ENCODE measurements at places on chromosomes 4 and X.

GRCh38 chrX:54045563-54046228 is 1.4 kb upstream of the PHF8 start:
- DNase-seq: no peak

DNA sequence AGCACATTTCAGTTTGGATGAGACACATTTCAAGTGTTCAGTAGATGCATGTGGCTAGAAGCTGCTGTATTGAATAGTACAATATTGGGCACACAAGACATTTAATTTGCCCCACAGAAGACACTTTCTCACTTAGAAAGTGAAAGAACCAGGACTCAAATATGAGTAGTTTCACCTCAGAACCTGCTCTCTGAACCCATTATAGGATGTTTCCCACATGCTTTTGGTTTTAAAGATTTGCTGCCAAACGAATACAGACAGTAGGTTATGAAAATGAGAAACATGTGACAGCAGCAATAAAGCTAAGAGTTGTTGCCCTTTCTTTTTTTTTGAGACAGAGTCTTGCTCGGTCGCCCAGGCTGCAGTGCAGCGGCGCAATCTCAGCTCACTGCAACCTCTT is 32.3 kb downstream of the C4orf54 start:
- DNase-seq: no peak

- no peak for DNase-seq
Measured at GRCh38 chr4:654871-655463, 19.1 kb downstream of the ATP5ME start.

DNA sequence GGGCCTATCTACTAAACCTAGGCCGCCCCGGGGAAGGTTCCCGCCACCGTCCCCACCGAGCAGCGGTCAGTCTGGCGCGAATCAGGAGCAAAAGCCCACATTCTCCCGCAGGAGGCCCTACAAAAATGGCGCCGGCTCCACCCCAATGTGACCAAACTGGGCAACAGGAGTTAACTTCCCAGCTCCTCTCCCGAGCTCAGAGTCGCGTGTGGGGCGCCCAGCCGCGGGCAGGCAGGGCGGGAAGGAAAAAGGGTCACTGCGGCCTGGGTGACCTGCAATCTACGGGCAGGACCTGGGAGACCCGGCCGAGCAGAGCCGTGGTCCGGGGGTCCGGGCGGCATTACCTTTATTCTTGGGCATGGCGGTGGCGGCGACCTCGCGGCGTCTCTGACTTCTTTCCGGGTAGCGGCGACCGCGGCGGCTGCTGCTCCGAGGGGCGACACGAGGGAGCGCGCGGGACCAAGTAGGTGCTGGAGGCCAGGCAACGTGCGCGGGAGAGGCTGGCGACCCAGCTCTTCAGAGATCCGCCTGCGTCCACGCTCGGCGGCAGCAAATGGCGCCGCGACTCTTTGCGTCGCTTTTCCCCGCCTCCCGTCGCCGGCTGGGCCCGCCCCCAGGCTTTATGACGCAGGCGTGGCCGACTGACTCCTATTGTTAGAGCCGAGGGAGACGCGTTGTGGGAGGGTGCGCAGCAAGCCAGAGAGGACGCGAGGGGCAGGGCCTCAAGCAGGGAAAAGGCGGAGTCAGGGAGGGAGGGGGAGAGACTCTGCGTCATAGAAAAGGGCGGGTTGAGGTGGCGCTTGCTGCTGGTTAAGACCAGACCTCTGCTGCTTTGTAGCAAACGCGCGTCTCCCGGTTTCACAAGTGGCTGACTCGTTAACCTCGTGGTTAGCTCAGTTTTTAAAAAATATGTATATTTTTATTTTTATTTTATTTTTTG is at the start of gene EIF1AX:
EIF1AX (minus strand) TSS at position 558 of the 940 bp plus-strand sequence; CDS start at position 360, 198 bp downstream.
- DNase-seq: peak; percentile 97

- DNase-seq: no peak
Measured at GRCh38 chr4:74674750-74675149, 119.6 kb downstream of the BTC start.

- no peak for DNase-seq
Measured at GRCh38 chr4:184715526-184715925, 18.4 kb downstream of the CENPU start.

DNA sequence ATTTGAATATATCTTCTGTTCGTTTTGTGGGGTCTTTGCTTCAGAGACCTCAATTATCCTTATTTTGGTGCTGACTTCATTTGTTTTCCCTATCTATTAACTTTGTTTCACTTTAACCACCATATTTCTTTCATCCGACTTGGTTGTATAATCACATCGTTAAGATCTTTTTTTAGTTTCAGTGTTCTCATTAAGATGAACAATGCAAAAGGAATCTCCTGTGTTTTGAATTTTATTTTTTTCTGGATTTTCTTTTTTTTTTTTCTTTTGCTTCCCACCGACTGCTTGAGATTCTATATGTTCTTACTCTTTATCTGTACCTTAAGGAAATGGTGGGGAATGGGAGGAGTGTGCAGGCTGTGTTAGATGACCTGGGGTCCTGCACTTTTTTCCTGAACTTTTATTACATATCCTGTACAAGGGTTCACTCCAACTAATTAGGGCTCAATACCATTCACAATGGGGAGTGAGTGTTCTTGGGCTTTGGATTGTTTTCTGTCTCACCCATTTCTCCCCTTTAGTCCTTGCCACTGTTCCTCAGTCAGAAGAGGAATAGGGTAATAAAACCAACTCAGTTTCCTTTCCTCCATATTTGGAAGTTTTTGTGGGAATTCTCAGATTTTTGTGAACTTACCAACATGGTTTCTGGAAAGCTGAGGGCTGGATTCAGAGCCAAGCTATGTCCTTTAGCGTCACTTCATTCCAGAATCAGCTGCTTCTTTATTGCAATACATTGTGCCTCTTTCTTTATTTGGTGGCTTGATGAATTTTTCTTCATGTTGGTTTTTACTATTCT is 43.2 kb upstream of the BMPR1B start:
- peak; percentile 93 for DNase-seq

- no peak for DNase-seq
Measured at GRCh38 chr4:48854982-48855381, 24.1 kb downstream of the OCIAD1 start.
